ENCODE measurements at places on chromosomes 6 and 20.

DNA sequence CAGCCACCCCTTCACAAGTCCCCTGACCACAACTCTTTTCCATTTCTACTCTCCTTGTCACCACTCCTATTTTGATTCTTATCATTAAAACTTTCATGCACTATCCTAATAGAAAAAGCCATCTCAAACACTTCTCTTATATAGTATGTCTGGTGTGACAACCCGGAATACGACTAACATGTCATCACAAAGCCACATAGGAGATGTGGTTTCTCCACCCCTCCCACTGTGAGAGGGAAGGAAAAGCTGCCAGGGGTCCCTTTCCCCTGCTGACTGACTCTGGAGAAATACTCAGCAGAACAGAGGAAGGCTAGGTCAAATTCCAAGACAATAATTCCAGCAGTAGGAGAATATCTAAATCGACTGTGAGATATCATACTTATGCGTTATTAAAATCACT is 193.0 kb upstream of the KCNK16 start:
- DNase-seq: no peak

- no peak for DNase-seq
Measured at GRCh38 chr6:37491171-37491829, 8.4 kb downstream of the CCDC167 start.

DNA sequence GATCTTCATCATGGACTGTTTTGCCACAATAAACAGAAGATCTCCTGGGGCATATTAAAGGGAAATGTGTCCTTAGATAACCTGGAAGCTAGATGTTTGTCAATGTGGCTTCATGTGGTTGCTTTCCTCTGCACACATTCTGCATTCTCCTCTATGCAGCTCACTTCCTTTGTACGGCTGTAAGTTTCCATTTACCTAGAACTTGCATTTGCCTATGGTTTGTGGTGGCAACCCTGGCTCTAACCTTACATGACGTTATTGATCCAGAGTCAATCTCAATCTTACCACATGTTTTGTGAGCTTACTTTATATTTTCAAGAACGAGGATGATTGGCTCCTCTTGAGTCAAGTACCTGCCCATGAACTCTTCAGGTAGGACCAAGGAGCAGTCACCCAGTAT is 863.1 kb downstream of the MAFB start:
- no peak for DNase-seq

- DNase-seq: no peak
Measured at GRCh38 chr6:19719691-19720128, 117.5 kb upstream of the ID4 start.

DNA sequence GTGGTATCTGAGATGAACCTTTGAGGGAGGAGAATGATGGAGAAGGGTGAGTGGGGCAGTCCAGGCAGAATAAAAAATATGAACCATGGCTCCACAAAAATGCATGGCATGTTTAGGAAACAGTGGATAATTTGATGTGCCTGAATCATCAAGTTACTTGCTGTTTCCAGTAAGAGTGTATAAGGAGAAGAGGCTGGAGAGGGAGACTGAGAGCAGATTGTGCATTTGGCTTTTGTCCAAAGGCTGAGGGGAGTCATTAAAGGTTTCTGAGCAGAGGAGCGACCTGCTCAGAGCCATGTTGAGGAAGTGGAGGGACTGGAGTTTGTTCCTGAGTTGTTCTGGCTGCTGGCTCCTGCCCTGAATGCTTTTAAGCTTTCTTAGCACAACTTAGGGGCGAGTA is 6.1 kb downstream of the MMP24 start:
- no peak for DNase-seq

Measured in AML-193 (cell line).